A549 treated with CORT108297 at 1 μM for 4 hours (cell line): ENCODE measurements at places on chromosomes 7 and 10. TPM values are rescaled to one million over a fixed set of nuclear protein-coding genes. Genes with fewer than 3 reads are reported as not detected.

Gene EFCAB10
- 2.4 to 3.7 TPM (median 3.0 TPM) in 5 replicates for total RNA-seq

Gene CNTNAP2
- total RNA-seq, result 0.01 TPM in 2 of 5 replicates, not detected in the others

Gene USP6NL
- total RNA-seq, result 10.5 to 12.8 TPM (median 12.5 TPM) in 5 replicates

Gene DLD
- total RNA-seq, result 91.1 to 127 TPM (median 93.0 TPM) in 5 replicates

Gene DUSP5
- total RNA-seq, result 81.6 to 136 TPM (median 112 TPM) in 5 replicates

Gene BEND7
- total RNA-seq, result 9.5 to 13.6 TPM (median 12.3 TPM) in 5 replicates

Gene LRIT1
- total RNA-seq, result not detected in 5 replicates

Gene GHRHR
- not detected in 5 replicates for total RNA-seq
